ENCODE measurements at places on chromosomes 12 and 14. TPM values are rescaled to one million over a fixed set of nuclear protein-coding genes. Genes with fewer than 3 reads are reported as not detected.

GRCh38 chr12:103799504-103799856 lies 41.6 kb downstream of the NT5DC3 start:
- H3K4me1 ChIP-seq: peaks cover 36% of the 10 kb centered on the region
- H3K36me3 ChIP-seq: peaks cover 12% of the 10 kb centered on the region
- H3K27me3 ChIP-seq: no peaks in the 10 kb centered on the region
- H3K4me3 ChIP-seq: no peak overlapping the region

- H3K4me1 ChIP-seq: no peaks in the 10 kb centered on the region
- H3K27me3 ChIP-seq: peaks cover 2% of the 10 kb centered on the region
- no peak overlapping the region for H3K27ac ChIP-seq
- H3K4me3 ChIP-seq: no peak overlapping the region
- H3K36me3 ChIP-seq: no peaks in the 10 kb centered on the region
- DNase-seq: no peak
Measured at GRCh38 chr12:59973515-59973914, 377.7 kb downstream of the SLC16A7 start.

The KRT78 gene
- total RNA-seq: not detected

The NINJ2 gene
- 0.42 TPM for total RNA-seq

DNA sequence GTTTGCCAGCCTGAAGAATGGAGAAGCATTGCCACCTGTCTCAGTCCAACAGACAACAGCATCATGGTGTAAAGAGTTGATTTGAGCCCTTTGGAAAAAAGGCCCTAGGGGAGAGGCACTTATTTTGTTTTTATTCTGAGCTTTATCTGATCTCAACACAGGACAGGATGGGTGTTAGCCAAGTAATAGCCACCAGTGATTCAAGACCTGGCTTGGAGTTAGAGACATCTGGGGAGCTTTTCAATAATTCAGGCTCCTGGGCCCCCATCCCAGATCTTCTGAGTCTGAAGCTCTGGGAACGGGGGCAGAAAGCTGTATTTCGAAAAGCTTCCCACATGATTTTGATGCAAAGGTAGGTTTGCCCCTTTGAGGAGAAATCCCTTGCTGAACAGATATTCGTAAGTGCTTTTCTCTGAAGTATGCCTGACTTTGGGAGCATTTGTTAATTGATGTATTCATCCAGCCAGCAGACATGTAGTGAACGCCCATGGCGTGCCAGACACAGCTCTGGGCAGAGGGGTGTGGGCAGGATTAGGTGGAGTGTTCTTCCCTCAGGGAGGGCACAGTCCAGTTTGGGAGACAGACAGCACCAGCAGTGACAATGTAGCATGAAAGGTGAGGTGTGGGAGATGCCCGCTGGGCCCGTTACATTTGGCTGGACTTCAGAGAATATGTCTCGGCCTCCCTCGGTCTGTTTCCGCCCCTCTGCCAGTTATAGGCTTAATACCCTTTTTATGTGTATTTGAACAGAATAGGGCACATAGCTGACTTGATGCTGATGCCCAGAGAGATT lies 72.5 kb downstream of the TSPAN9 start:
- no peaks in the 10 kb centered on the region for H3K27me3 ChIP-seq
- no peak overlapping the region for H3K27ac ChIP-seq
- no peak for DNase-seq
- no peak overlapping the region for H3K4me3 ChIP-seq
- H3K4me1 ChIP-seq: peaks cover 30% of the 10 kb centered on the region

The LTA4H gene
- 85.5 TPM for total RNA-seq

DNA sequence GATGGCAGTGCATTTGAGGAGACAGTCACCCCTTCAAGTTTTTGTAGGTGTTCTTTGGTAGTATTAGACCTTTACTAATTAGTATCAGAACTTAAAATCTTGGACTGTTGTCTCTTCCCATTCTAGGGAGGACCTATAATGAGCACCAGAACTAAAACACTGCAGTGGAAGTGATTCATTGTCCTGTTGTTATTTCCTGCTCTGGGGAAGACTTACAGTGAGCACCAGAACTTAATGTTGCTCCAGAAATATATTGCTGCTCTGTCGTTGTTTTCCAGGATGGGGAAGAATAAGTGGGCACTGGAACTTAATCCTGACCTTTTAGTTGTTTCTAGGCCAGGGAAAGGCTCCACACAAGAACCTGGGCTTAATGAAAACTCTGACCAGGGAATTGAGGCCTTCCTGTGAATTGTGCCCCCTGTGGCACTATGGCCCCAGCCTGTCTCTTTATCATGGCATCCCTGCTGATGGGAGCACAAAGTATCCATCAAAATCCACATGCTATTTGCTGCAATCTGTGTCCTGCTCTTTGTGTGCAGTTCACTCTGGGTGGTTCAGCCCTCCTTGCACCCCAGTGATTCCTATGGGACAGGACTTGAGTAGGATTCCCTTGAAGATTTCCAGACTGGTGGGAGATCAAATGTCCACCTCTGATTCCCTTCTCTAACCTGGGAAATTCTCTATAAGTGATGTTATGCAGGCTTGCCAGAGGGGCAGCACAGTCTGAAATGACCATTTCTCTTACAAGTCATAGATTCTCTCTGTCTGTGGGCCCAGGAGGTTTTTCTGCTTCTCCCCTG lies 175.8 kb downstream of the PAWR start:
- no peak overlapping the region for H3K4me3 ChIP-seq
- H3K4me1 ChIP-seq: no peaks in the 10 kb centered on the region

DNA sequence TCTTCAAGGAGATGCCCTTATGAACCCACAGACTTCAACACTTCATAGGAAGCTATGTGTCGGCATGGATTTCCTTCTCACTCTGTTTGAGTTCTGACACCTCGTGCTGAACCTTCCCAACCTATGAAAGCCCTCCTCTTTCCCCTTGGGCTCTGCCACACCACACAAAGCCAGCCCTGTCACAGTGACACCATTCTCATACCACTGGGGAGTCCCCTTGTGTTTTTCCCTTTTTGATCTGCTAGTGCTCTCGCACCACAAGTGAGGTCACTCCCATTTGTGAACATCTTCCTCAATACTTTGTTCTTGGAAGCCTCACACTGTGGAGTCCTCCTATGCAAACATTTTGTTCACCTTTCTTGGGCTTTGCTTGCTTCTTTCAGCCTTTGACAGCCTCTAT lies 264.6 kb upstream of the ALG10 start:
- DNase-seq: no peak
- H3K4me1 ChIP-seq: no peaks in the 10 kb centered on the region
- H3K36me3 ChIP-seq: no peaks in the 10 kb centered on the region
- no peak overlapping the region for H3K27ac ChIP-seq
- no peak overlapping the region for H3K4me3 ChIP-seq
- H3K27me3 ChIP-seq: peaks cover 3% of the 10 kb centered on the region

DNA sequence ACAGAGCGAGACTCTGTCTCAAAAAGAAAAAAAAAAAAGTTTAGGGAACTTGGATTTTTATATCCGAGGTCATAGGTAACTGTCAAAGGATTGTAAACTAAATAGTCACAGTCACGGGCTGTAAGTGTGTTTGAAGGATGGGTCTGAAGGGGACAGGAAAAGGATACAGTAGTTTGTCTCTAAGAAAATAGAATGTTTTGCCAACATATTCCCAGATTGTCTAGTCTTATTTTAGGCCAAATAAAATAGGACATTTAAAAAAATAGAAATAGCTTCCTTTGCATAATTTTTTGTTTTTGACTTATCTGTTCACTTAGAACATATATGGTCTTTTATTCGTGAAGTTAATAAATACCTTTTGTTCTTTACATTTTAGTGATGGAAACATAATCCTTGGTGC lies 24.2 kb upstream of the REP15 start:
- H3K4me1 ChIP-seq: no peaks in the 10 kb centered on the region
- peaks cover 7% of the 10 kb centered on the region for H3K36me3 ChIP-seq
- H3K27ac ChIP-seq: no peak overlapping the region
- H3K27me3 ChIP-seq: no peaks in the 10 kb centered on the region
- no peak overlapping the region for H3K4me3 ChIP-seq

The CRY1 gene
- 24.8 TPM for total RNA-seq

The TRPV4 gene
- 3.5 TPM for total RNA-seq

GRCh38 chr12:58818546-58818945 lies 101.8 kb downstream of the LRIG3 start:
- peaks cover 21% of the 10 kb centered on the region for H3K4me1 ChIP-seq
- DNase-seq: no peak
- no peaks in the 10 kb centered on the region for H3K36me3 ChIP-seq
- no peak overlapping the region for H3K4me3 ChIP-seq
- no peak overlapping the region for H3K27ac ChIP-seq
- no peaks in the 10 kb centered on the region for H3K27me3 ChIP-seq

The FKBP3 gene
- total RNA-seq: 149 TPM

Data from neural crest cell (in vitro differentiated cells).